Nucleus accumbens (tissue), 56 donors: ENCODE measurements at places on chromosomes 5 and 9.
A peak's percentile ranks its signal among the peaks of the same experiment; 100 is the strongest.

- DNase-seq: no peak
These were observed at the start of gene LCN1 for GRCh38 chr9:135520916-135521607. LCN1 (plus strand) TSS chr9:135521440; CDS start chr9:135521498, 58 bp downstream.

DNA sequence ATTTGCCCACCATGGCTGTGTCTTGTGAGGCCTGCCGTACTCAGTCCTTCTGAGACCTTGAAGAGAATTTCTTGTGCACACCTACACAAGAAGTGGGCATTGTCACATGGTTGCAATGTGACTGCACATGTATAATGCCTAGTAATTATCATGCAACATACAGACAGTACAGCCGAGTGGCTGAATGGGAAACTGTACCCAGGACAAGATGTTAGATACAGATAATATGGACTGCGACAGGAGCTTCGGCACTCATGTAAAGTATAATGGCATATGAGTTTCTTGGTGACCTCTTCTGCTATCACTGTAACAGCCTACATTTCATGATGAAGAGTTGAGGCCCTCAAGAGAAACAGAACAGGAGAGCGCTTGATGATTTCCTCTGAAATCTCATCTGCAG lies 4.8 kb upstream of the PRKACG start:
- no peak for DNase-seq

GRCh38 chr5:83639911-83640310 lies 80.7 kb downstream of the HAPLN1 start:
- no peak for DNase-seq

GRCh38 chr5:10073441-10074104 lies 176.1 kb downstream of the ATPSCKMT start:
- no peak for DNase-seq

DNA sequence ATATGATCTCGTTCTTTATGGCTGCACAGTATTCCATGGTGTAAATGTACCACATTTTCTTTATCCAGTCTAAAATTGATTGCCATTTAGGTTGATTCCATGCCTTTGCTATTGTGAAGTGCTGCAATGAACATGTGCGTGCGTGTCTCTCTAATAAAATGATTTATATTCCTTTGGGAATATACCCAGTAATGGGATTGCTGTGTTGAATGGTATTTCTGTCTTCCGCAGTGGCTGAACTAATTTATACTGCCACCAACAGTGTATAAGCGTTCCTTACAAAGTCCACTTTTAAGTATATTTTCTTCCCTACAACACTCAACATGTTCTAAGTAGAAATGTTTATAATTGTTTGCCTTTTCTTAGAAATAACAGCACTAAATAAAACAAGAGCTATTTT lies 521.9 kb downstream of the DTWD2 start:
- DNase-seq: no peak

GRCh38 chr9:80550181-80550580 lies 978.4 kb downstream of the TLE4 start:
- no peak for DNase-seq

DNA sequence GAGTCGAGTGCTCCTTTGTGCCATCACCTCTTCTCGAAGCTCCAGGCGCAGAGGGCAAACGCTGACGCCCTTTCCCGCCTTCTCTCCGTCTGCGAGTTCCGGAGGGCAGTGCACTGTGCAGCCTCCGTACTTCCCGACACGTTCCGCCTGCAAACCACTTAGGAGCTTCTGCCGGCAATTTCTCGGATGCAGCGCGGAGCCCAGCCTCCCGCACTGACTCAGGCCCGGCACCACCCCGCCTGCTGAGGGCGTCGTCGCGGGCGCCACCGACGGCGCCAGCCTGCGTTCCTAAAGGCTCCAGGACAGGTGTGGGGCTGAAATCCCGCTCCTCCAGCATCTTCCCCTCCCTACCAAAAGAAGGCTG lies 9.3 kb upstream of the TRIM36 start:
- DNase-seq: no peak

GRCh38 chr5:9343146-9343850 lies 202.6 kb downstream of the SEMA5A start:
- DNase-seq: no peak

DNA sequence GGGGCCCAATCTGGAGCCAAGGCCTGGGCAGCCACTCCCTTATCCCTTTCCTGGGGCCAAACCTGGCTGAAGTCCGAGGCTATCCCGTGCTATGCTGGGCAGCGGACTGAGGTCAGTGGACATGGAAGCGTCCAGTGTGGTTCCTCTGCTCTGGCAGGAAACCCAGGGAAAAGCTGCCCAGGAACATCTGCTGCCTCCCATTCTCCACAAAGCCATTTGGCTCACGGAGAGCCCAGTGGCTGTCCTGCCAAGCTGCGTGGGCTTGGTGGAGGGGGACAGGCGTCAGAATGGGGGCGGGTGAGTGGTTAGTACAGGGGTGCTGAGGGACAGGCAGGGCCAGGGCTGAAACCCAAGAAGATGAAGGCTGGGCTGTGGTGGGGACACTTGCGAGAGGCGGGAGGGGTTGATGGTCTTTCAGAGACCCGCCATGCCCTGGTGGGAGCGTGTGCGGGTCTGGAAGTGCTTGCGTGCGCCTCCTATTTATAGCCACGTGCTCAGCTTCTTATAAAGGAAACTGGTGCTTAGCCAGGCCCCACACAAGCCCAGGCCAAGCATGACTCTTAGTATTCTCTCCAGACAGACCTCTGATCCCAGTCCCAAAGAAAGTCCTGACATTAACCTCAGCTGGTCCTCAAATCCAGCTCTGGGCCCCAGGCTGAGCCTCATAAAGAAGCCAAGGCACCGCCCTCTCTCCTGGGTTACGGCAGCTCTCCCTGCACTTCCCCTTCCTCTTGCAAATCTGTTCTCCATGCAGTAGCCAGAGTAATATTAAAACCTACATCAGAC lies 9.4 kb upstream of the SLC6A7 start:
- peak; percentile 73 for DNase-seq

GRCh38 chr5:147539053-147539452 lies 29.2 kb upstream of the DPYSL3 start:
- DNase-seq: no peak

GRCh38 chr9:95756986-95757385 lies 118.5 kb upstream of the ERCC6L2 start:
- no peak for DNase-seq

DNA sequence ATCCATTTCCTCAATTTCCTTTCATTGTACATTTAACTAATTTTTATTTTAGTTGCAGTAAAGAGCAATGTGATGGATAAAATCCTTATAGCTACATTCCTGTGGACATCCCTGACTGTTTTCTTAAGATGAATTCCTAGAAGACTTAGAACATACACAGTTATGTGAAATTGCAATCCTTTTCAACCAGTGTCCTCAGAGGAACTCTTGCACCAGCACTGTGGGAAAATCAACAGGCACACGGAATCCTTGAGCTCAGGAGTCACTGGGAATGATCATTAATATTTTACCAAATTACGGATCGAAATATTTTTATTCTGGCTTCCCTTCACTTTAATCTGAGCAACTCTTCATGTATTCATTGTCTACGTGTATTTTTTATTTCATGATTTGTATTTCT lies 901.9 kb upstream of the WWC1 start:
- DNase-seq: no peak

GRCh38 chr9:113728989-113729388 lies 147.1 kb upstream of the ZNF618 start:
- DNase-seq: no peak

GRCh38 chr9:109986521-109986991 lies 206.6 kb downstream of the PALM2AKAP2 start:
- no peak for DNase-seq

DNA sequence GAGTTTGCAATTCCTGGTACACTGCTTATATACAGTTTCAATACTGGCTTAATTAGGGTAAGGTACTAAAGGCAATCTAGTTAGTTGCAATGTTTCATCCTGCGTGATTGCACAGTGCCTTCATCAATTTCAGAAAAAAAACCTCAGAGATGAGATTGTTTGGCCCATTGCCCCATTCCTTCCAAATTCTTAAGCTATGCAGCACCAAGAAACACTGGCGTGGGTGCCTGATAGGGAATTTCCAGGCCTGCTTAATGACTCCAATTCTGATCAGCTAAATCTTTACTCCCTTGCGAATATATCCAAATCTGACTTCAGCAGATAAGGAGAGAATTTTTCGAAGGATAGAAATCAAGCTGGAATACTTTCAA lies 35.9 kb upstream of the GAS1 start:
- no peak for DNase-seq

GRCh38 chr5:125874717-125875116 lies 548.5 kb upstream of the GRAMD2B start:
- no peak for DNase-seq

GRCh38 chr9:21796768-21797167 lies 5.7 kb upstream of the MTAP start:
- no peak for DNase-seq

DNA sequence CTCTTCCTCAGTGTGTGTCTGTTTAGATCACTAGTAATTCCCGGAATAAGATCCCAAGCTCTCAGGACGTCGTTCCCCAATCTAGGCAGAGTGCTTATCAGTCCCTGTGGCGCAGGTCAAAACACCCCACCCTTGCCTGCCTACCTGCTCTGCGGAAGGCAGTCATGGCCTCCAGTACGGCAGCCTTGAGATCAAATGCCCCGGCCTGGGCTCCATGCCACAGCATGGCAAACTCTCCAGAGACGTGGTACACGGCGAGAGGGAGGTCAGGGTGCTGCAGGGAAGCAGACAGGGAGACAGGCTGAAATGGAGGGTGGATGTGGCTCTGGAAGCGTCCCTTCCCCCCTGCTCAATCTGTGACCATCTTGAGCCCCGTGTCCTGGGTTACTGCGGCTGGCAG lies 12.0 kb upstream of the HDHD3 start:
- no peak for DNase-seq

- DNase-seq: no peak
These were observed 56.0 kb downstream of the TEK start for GRCh38 chr9:27165068-27165467.

DNA sequence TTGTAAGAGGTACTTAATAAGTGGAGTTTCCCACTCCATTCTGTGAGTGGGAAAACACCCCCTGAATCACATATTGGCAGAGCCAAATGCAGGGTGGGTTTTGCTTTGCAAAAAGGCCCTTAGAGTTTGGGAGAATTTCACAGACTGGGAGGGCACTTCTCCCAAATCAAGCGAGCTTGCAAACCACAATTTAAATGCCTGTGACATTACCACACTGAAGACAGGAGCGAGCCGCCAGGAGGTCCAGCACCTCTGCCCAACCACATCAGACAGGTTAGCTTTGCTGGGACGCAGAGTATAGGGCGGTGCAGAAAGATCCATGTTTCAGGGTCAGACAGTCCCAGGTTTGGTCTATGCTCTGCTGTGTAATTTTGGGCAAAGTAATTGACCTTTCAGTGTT lies 2.3 kb downstream of the ALAD start:
- DNase-seq: no peak

DNA sequence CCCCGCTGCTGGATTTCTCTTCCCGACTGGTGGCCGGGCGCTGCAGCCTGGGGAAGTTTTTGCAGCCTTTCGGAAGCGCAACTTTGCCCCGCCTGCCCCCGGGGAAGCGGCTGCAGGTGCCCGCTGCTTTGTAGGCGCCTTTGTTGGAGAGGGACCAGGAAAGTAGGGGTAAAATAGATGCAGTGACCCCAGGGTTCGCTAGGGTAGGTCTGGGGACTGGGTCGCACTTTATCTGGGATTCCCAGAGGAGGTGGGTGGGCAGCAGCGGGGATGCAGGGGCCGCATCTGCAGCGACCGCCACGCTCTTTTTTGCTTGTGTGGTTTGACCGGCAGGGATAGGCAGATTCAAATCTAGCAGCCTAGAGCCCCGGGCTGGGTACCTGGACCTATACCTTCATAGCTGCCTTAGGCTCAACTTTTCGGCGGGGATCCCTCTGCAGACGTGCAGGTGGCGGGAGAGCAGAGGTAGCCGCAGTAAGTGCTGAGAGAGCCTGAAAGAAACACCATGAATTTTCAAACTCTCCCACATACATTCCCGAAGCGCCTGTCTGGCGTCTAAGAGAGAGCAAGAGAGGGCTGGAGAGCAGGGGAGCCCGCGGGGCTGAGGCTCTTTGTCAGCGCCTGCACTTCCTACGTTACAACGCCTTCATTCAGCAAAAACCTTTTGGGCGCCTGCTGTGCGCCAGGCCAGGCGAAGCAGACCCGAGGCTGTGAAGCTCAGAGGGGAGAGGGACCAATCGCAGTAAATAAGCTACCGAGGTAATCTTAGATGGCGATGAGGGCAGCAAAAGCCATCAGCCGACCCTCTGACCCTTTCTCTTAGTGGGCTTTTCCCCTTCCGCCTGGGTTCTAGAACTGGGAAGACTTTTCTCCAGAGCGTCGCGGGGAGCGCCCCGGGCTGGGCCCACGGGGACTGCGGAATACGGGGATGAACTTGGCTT lies 642 bp downstream of the SV2C start:
- no peak for DNase-seq

- no peak for DNase-seq
These were observed 56.4 kb upstream of the GOLPH3 start for GRCh38 chr5:32230356-32231099.

- no peak for DNase-seq
These were observed 79.2 kb upstream of the MRPS30 start for GRCh38 chr5:44729536-44729935.

DNA sequence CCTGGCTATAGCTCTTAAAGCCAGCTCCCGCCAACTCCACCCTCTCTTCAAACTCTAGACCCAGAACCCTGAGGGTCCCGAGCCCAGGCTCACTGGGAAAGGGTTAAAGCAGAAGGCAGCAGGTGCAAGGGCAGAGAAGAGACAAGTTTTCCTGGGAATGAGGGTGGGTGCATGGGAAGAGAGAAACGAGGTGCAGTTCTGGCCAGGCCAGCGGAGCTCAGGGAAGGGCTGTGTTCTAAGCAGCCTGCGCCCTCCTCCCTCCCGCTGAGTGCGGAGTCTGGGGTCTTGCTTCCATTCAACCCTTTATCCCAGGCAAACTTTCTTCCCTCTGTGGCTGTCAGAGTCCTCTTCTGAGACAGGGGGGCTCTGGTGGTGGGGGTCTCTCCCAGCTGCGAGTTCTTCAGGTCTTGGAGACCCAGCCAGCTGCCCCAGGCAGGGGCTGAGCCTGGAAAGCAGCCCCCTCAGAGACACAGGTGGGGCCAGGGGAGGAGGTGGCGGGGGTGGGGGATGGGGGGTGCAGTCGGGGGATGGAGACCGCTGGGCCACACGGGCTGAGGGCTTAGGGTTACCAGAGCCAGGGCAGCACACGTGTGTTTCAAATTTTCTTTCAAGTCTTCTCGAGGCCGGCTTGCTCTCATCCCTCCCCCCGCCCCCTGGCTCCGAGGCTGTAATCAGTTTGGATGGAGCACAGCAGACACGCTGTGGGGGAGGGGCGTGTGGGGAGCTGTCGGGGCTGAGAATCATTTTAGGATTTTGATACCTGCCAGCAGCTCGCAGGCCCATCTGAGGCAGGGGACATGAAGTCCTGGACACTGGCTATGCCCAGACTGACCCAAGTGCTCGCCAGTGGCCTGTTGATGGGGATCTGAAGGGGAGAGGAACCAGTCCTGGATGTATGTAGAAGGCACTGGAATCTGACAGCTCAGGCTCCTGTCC lies 169.6 kb upstream of the SMIM23 start:
- no peak for DNase-seq

- DNase-seq: no peak
These were observed 79.3 kb upstream of the SPEF2 start for GRCh38 chr5:35538198-35538931.

GRCh38 chr5:163888366-163888765 lies 382.9 kb downstream of the MAT2B start:
- DNase-seq: no peak

GRCh38 chr9:91407580-91408318 lies 15.9 kb downstream of the NFIL3 start:
- no peak for DNase-seq

- DNase-seq: no peak
These were observed 41.2 kb upstream of the COL5A1 start for GRCh38 chr9:134600371-134600770.
